ENCODE measurements at places on chromosomes 4 and X. TPM values are rescaled to one million over a fixed set of nuclear protein-coding genes. Genes with fewer than 3 reads are reported as not detected.

The GRIA3 gene
- 3.3 TPM for total RNA-seq

The CSAG3 gene
- total RNA-seq: not detected

The MAGEA1 gene
- not detected for total RNA-seq

The NUP54 gene
- 76.2 TPM for total RNA-seq

The IL9R gene
- not detected for total RNA-seq

The GPR78 gene
- total RNA-seq: not detected

The SPANXA2 gene
- not detected for total RNA-seq

The F11 gene
- not detected for total RNA-seq

The GNRHR gene
- not detected for total RNA-seq

The CBR4 gene
- total RNA-seq: 10.4 TPM

The MSANTD1 gene
- 0.44 TPM for total RNA-seq

The UGT2B10 gene
- total RNA-seq: not detected

The PRDM8 gene
- total RNA-seq: 9.0 TPM

The NAT8L gene
- total RNA-seq: 0.17 TPM

The C4orf51 gene
- not detected for total RNA-seq

The CDKN2AIP gene
- 14.9 TPM for total RNA-seq

The HOPX gene
- total RNA-seq: 12.9 TPM

The GAB3 gene
- total RNA-seq: 7.3 TPM

The NPY1R gene
- total RNA-seq: not detected

The NIPAL1 gene
- not detected for total RNA-seq

The TMPRSS11F gene
- total RNA-seq: not detected

The ZNF711 gene
- under 0.01 TPM for total RNA-seq

The PFKFB1 gene
- not detected for total RNA-seq

The KLHL4 gene
- total RNA-seq: 0.58 TPM

The FABP2 gene
- not detected for total RNA-seq

The PABPC1L2A gene
- not detected for total RNA-seq

The ARX gene
- not detected for total RNA-seq

The SH3D19 gene
- 69.7 TPM for total RNA-seq

The IQSEC2 gene
- total RNA-seq: 12.2 TPM

The ASB5 gene
- total RNA-seq: 1.2 TPM

The NPFFR2 gene
- total RNA-seq: not detected

The PDLIM3 gene
- 20.8 TPM for total RNA-seq

The SMIM31 gene
- total RNA-seq: not detected

The PPEF2 gene
- total RNA-seq: not detected

The CLIC2 gene
- total RNA-seq: 29.8 TPM

The HMX1 gene
- total RNA-seq: not detected

The PLCXD1 gene
- total RNA-seq: 9.1 TPM

The ANKRD50 gene
- total RNA-seq: 23.8 TPM

The SLC25A14 gene
- 18.0 TPM for total RNA-seq

The SSX2 gene
- total RNA-seq: not detected
